ENCODE measurements at places on chromosomes 16 and 17.

DNA sequence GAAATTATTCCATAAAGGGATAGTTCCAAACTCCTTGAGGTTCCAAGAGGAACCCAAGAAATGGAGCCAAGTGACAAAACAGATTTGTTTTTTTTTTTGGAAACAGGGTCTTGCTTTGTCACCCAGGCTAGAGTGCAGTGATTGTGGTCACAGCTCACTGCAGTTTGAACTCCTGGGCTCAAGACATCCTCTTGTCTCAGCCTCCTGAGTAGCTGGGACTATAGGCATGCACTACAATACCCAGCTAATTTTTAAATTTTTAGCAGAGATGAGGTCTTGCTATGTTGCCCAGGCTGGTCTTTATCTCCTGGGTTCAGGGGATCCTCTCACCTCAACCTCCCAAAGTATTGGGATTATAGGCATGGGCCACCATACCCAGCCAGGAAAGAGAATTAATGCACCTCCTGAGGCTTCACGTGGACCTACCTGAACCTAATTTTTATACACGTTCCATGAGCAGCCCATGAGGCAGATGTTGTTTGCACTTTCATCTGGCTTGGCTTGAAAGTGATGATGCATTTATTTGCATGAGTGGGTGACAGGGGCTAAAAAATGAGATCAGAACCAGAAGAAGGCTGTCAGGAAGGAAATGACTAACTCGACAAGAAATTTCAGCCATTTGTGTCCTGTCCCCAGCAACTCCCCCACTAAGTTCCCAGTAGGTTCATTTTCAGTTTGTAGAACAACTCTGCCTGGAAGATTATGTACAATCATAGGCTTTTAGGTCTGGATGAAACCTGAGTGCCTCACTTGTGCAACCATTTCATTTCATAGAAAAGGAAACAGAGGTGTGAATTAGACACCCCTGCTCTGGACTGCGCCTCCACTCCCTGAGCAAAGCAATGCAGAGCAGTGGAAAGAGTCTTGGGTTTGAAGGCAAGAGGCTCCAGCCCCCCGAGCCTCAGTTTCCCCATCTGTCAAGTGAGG is 10.3 kb upstream of the IRF8 start:
- DNase-seq, result no peak

DNA sequence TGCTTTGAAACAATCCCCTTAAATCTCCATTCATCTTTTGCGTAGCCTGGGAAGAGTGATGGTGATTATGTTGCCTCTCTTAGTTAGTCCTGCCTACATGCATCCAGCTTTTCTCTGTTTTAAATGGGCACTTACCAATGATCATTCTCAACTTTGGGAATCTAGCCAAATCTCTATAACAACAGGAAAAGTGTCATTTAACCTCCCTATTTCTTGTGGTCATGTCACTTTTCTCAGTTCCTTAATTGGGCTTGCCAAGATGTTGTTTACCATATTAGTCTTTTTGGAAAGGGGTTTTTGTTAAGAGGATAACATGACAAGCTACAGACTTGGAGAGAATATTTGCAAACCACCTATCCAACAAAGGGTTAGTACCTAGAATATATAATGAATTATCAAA is 15.6 kb upstream of the CLEC10A start:
- no peak for DNase-seq

GRCh38 chr16:9647981-9648701 is 534.1 kb downstream of the GRIN2A start:
- DNase-seq, result no peak

GRCh38 chr17:43898446-43898845 is 8.9 kb downstream of the MPP2 start:
- no peak for DNase-seq

DNA sequence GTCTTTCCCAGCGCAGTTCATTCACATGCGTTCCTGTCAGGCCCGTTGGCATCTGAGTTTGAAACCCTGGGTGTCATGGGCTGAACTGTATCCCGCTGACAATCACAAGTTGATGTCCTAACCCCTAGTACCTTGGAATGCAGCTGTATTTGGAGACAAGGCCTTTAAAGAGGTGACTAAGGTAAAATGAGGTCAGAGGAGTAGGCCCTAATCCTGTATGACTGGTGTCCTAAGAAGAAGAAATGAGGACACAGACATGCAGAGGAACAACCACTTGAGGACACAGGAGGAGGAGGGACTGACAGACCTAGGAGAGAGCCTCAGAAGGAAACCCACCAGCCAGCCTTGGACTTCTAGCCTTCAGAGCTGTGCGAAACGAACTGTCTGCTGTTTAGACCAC is 33.1 kb downstream of the TRPV2 start:
- no peak for DNase-seq

- no peak for DNase-seq
These were observed 6.1 kb upstream of the EIF4A3 start for GRCh38 chr17:80153004-80153403.

DNA sequence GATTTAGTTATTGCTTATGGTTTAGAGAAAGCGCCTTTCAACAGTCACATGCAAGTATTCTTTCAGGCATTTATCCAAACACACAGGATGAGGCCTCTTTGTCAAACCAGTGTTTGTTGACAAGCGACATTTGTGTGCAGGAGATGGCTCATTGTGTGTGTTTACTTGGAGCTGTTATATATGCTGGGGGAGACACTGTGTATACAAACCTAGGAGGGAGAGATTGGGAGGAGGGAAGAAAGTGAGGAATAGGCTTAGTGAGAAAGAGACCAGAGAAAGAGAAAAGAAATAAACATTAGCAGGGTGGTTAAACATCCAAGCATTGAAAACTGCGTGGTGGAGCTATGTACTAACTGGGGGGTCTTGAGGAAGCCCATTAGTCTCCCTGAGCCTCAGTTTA is 437.6 kb downstream of the MAF start:
- DNase-seq, result no peak

- no peak for DNase-seq
These were observed 46.3 kb downstream of the VMP1 start for GRCh38 chr17:59753522-59754467.

DNA sequence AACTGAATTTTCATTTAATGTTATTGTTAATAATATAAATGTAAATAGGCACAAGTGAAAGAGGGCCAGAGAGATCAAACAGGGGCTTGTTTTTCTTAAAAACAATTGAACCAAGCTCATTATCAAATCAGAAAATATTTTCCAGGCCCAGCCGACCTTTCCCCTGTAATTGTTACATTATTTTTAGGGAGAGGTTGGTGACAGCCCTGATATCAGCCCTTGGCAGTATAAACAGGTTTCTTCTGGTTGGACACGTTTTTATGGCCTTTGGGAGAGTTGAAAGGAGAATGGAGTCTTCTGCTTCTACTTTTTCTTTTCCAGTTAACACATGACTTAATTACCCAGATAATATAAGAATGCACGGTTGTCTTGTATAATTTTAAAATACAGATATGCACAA is 40.0 kb upstream of the COQ7 start:
- DNase-seq, result no peak

GRCh38 chr16:85252461-85252860 is 140.2 kb upstream of the CIBAR2 start:
- no peak for DNase-seq

- no peak for DNase-seq
These were observed 169.5 kb downstream of the AHSP start for GRCh38 chr16:31696968-31697743.

GRCh38 chr17:30398328-30399041 is 19.8 kb downstream of the CPD start:
- DNase-seq, result no peak

GRCh38 chr17:29005936-29006511 is at the start of gene SEZ6:
TSS of gene SEZ6 (minus strand) at chr17:29006033. CDS start at chr17:29005869, 164 bp downstream.
- DNase-seq, result peak; percentile 30

- no peak for DNase-seq
These were observed 17.7 kb downstream of the NCBP3 start for GRCh38 chr17:3828151-3828851.

DNA sequence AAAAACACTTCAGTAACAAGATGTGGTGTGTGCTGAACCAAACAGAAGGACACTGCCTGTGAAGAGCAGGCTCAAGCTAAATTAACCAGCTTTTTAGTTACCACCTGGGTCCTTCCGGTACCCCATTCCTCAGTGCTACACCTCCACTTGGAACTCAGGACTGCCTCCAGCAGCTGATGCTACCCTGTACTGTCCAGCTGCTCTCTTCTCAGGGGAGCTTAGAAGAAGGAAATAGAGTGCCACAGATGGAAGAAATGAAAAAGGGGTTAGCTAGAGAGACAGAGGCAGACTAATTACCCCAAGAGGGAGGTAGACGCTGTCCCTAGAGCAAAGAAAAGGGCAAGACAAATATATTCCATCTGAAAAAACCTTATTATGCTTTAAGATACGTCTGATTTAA is 5.7 kb downstream of the MED13 start:
- DNase-seq, result no peak

All from activated T-helper 1 cell treated with Interleukin-2 at 50 U/mL for 16 hours (primary cell).